ENCODE measurements at places on chromosomes 1 and 21. TPM values are rescaled to one million over a fixed set of nuclear protein-coding genes. Genes with fewer than 3 reads are reported as not detected.

SVBP gene
- 13.6 TPM for total RNA-seq

PLA2G2F gene
- total RNA-seq = not detected

SLFNL1 gene
- total RNA-seq = 0.28 TPM

ARMH1 gene
- not detected for total RNA-seq

OR10K2 gene
- not detected for total RNA-seq

TMEM52 gene
- total RNA-seq = 0.09 TPM

BTBD8 gene
- 1.8 TPM for total RNA-seq

PEX19 gene
- total RNA-seq = 21.6 TPM

PODN gene
- total RNA-seq = 0.45 TPM

SLC6A9 gene
- total RNA-seq = 7.2 TPM

PCP4L1 gene
- total RNA-seq = not detected

MSH4 gene
- total RNA-seq = 0.18 TPM

IL6R gene
- 2.9 TPM for total RNA-seq

PAPPA2 gene
- 3.4 TPM for total RNA-seq

IBA57 gene
- total RNA-seq = 5.5 TPM

DNTTIP2 gene
- 27.9 TPM for total RNA-seq

RGS13 gene
- not detected for total RNA-seq

WNT9A gene
- total RNA-seq = 1.3 TPM

NFASC gene
- total RNA-seq = under 0.01 TPM

DNAH14 gene
- total RNA-seq = 2.2 TPM

RNU1-2 gene
- 5,329 TPM for total RNA-seq

SYT11 gene
- 29.9 TPM for total RNA-seq

LZIC gene
- 22.8 TPM for total RNA-seq

LCE2C gene
- not detected for total RNA-seq

PRR9 gene
- total RNA-seq = not detected

GFI1 gene
- 0.18 TPM for total RNA-seq

KLF17 gene
- total RNA-seq = not detected

ACOT7 gene
- total RNA-seq = 61.9 TPM

TEX38 gene
- not detected for total RNA-seq

ENSA gene
- total RNA-seq = 64.4 TPM

SYNC gene
- 12.3 TPM for total RNA-seq

MAEL gene
- not detected for total RNA-seq

GPR137B gene
- total RNA-seq = 5.2 TPM

SYT2 gene
- not detected for total RNA-seq

TCHH gene
- total RNA-seq = under 0.01 TPM

TMEM79 gene
- total RNA-seq = 1.2 TPM

OR10X1 gene
- not detected for total RNA-seq

PIGR gene
- not detected for total RNA-seq

CELF3 gene
- total RNA-seq = not detected

TFAP2E gene
- total RNA-seq = not detected

FAM78B gene
- total RNA-seq = 0.09 TPM

ANGPTL1 gene
- under 0.01 TPM for total RNA-seq

OR2T11 gene
- not detected for total RNA-seq

PSMB2 gene
- total RNA-seq = 22.2 TPM

OTUD3 gene
- total RNA-seq = 6.2 TPM

MFSD2A gene
- total RNA-seq = 2.5 TPM

CELA2B gene
- total RNA-seq = not detected

KIF17 gene
- total RNA-seq = 1.4 TPM

ZFP69 gene
- 3.7 TPM for total RNA-seq

STMN1 gene
- 178 TPM for total RNA-seq

LAPTM5 gene
- total RNA-seq = 11.5 TPM

CASQ2 gene
- total RNA-seq = not detected

SAMD13 gene
- 1.7 TPM for total RNA-seq

PGBD5 gene
- 0.09 TPM for total RNA-seq

All from endothelial cell of coronary artery (primary cell).